ENCODE measurements at places on chromosomes 7 and 10.

- no peak for DNase-seq
Measured at GRCh38 chr7:50552921-50553320, 12.3 kb downstream of the DDC start.

GRCh38 chr7:44046321-44047061 is 2.0 kb downstream of the DBNL start:
- peak; percentile 33 for DNase-seq

GRCh38 chr10:61888744-61889143 is 12.8 kb upstream of the ARID5B start:
- no peak for DNase-seq

DNA sequence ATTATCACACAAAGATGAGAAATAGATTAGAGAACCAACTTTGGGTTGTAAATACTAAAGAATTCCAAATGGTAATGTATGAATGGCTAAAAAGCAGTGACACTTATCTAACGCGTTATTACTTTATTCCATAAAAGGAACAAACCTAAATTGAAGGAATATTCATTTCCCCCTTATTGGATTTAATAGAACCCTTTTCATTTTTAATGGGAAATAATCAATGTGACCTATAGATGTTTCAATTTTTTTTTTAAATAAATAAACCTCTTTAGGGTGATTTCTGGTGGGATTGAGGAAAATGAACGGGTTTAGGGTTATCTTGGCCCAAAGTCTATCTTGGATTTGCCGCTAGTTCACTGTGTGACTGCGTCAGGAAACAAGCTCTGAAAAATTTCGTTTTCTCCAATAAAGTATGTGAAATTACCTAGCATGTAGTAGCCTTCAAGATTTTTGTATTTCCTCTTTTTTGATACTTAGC is 1.9 kb upstream of the ACBD5 start:
- no peak for DNase-seq

DNA sequence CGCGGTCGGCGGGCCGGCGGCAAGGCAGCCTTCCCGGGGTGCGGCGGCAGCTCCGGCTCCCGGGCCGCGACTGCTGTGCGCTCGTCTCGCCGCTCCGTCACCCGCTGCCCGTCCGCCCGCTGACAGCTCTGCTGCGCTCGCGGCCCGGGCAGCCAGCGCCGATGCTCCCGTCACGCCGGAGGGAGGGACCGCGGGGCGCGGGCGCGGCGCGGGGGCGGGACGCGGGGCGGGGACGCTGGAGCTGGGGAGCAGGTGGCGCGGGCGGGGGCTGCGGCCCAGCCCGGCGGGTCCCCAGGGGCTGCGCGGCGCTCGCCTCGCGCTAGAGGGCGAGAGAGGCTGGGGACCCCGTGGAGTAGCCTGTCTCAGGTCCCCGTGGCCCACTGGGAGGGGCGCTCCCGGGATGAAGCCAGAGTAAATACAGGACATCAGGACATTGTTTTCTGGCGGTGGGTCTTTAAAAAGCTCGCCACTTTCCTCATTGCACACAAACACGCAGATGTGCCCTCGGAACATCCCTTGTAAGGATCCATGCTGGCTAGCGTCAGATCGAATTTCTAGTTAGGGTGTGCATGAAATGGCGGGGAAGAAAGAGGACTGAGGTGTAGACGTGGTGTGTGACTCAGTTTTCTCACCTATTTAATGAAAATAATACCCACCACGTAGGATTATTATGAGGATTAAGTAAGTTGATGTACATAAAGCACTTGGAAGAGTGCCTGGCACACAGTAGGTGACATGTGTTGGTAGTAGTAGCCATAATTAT is at the start of gene ELAPOR2:
Gene ELAPOR2, minus strand, starts transcription at position 130 of the 763 bp plus-strand sequence. CDS start 141 bp downstream, outside the sequence.
- peak; percentile 92 for DNase-seq

DNA sequence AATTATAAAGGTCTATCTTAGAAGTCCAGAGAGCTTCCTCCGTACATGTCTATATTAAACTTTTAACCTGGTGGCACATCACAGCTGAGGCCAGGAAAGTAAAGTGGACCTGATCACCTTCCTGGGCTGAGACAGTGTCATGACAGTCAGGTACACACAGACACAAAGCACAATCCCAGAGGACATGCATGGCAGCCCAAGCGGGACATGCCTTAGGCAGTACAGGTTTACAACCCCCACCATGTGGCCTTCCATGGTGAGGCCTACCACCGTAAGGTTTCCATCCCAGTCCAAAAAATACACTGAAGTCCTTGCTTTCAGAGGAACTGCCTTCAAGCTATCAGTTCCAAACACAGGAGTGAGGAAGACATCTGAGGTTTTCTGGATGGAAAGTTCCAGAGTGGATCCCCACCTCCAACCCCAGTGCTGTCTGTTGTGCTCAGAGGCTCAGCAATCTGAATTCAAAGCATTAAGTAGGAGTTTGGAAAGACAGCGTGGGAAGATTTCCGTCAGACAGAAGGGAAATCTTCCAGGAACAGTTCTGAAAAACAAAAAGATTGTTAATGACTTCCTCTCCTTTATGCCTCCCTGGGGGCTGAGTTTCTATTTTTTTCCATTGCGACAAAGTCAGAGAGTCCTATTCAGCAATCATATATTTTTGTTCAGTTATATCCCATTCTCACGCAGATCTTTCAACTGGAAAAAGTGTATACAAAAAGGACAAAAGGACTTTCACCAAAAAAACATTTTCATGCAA is 20.1 kb downstream of the IFIT3 start:
- DNase-seq: no peak

GRCh38 chr7:8044761-8045430 is 76.3 kb downstream of the GLCCI1 start:
- DNase-seq: no peak

DNA sequence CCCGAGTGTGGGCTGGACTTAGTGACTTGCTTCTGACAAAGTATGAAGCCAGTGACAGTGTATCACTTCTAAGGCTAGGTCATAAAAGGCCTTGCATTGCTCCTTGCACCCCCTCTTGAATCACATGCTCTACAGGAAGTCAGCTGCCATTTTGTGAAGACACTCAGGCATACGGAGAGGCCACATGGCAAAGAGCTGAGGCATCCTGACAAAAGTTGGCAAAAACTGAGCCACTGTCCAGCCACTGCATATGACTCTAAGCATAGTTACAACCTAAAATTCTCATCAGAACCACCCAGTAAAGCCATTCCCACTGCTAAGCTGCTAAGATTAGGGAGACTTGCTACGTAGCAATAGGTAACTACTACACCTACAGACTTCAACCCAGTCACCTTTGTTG is 18.6 kb downstream of the COBL start:
- DNase-seq: no peak

DNA sequence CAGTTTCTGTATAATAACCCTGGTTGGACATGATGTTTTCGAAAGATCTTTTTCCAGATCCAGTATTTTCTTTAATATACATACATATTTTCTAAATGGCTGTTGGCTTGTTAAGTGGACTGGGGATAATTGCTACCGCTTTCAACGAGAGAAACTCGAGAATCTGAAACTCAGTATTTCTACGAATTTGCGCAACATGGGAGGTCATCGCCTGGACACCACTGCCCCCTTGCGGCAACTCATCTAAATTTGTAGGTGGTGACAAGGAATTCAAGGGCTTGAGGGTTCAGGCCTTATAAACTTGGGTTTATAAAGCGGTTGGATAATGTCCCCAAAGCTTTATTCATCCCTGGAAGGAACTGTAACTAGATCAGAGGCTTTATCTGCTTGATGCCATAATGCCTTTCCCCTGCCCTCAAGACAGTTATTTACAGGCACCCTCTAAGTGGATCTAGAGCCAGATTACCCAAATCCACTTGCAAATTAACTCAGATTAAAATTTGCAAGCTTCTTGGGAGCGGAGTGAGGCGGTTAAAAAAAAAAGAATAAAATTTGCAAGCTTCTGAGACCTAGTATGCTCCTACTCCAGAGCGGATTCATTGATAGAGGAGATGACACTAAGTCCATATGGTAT is 21.3 kb upstream of the KCNK18 start:
- peak; percentile 76 for DNase-seq

GRCh38 chr7:139591550-139592195 is 68.2 kb downstream of the CLEC2L start:
- DNase-seq: no peak

DNA sequence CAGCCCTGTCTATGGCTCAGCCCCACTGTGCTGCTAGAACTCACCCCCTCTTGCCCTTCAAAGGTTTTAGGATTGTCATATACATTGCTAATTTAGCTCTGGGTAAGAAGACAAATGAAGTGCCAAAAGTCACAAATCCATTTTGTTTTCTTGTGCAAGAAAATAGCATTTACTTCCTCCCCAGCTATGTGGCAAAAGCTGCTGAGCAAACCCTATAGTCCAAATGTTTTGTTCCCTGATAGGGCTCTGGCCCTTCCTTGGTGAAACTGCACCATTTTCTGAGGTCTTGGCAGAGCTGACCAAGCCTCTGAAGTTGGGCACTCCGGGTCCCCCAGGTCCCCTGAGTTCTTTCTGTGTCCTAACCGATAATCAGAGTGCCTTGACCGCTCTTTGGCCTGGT is 84.1 kb upstream of the GJD4 start:
- no peak for DNase-seq

GRCh38 chr7:144454256-144455039 is 51.0 kb upstream of the NOBOX start:
- DNase-seq: no peak

DNA sequence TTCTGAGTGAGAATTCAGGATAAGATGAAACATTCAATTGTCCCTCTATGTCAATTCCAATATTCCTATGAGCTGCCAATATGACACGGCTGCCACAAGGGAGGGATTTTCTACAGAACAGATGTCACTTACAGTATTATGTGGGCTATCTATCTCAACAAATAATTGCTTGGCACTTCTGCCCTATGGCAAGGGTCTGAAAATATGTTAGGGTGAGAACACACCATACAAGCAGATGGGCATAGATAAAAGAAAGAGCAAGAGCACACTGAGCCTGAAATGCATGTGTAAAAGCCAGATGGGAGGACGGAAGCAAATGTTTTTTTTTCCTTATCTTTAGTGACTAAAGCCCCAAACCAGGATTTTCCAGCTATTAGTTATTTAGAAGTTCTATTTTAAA is 70.1 kb upstream of the TFEC start:
- DNase-seq: no peak

DNA sequence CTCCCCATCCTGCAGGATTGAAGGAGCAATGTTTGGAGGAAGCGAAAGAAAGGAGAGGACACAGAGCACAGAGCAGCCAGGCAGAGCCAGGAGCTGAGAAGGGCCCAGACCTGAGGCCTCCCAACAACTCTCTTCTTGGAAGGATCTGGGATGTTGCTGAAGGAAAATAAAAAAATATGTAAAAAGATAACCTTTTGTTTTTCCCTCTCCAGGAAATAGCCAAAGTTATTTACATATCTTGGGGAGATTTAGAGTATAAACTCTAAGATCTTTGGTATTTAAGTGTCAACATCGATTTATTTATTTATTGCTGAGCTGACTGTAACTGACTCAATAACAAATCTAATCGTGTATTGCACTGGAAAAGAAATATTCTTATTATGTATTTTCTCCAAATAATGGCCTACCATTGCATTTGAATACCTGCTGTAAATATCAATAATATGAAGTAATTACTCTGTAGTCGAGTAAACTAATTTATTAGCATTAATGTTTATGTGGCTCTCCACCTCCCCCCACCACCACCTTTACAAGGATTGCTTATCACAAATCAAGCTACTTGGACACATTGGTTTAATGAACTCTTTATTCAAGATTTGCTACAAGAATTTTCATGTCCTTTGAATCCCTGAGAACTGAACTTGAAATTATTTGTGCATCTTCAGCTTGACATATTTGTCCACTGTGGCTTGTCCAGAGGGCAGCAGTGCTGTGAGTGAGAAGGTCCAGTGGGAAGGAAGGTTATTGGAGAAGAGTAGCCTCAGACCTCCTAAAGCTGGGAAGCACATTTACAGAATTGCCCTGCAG is 1.8 kb upstream of the HOXA11 start:
- no peak for DNase-seq

- DNase-seq: no peak
Measured at GRCh38 chr7:99402854-99403253, 5.5 kb downstream of the PDAP1 start.

DNA sequence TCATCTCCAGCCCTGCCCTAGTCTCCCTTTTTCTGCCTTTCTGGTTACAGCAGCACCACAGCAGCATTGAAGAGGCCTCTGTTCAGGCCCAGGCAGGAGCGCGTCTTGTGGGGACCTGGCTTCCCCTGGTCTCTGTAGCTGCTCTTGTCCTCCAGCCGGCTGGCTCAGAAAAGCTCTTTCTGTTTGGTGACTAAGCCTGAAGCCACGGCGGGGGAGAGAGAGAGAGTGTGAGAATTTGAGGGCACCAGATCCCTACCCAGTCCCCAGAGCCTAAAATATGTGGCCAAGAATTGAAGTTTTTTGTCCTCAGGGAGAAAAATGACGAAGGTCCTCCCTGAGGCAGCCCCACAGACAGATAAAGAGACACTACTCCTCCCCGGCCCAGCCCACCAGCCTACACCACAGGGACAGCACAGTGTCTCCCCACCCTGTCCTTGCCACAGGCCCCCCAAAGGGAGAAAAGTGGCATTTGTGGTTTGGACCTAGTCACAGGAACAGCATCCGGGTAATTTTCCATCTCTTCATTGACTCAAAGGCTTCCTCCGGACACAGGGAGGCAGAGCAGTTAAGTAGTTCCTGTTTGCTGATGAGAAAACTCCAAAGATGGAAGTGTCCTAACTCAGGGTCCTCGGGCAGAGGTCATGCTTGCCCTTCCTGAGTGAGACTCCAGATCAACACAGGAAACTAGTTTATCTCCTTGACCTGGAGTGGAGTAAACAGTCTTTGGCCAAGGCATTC is 13.3 kb upstream of the FAM180A start:
- DNase-seq: no peak

DNA sequence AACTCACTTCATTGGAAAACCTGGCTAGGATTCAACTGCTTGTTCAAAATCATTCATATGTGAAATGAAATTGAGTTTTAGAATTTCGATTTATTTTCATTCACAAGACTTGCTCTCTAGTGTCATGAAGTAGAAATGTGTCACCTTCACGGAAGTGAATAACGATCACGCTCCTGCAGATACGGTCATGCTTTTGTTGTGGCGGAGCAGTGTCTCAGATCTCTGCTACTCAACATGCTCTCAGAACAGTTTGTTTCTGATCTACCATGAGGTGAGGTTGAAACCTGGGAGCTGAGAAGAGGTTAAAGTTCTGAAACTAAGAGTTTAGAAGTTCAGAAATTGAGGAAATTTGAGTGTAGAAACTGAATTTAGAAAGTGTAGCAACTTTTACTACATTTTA is 13.8 kb upstream of the PITRM1 start:
- no peak for DNase-seq

- no peak for DNase-seq
Measured at GRCh38 chr7:122256046-122256445, 48.5 kb downstream of the FEZF1 start.

GRCh38 chr10:26243351-26243720 is 26.8 kb downstream of the GAD2 start:
- no peak for DNase-seq

GRCh38 chr7:122315507-122316466 is 11.2 kb upstream of the FEZF1 start:
- no peak for DNase-seq

DNA sequence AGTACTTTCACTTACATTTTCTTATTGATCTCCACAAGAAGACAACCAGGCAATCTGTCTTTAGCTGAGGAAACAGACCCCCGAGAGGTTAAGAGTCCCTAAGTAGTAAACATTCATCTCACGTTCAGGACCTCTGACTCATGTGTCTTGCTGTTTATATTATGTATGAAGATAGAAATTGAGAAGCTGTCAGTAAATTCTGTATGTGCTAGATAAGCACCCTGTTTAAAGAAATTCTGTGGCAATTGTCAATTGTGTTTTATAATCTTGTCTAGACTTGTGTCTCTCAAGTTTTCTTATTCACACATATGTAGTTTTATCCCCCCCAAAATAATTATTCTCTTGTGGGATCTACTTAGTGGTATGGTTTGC is 14.5 kb downstream of the ADK start:
- DNase-seq: no peak

GRCh38 chr7:93011351-93012294 is 106.2 kb downstream of the SAMD9 start:
- no peak for DNase-seq
